ENCODE measurements at places on chromosomes 5 and 9. TPM values are rescaled to one million over a fixed set of nuclear protein-coding genes. Genes with fewer than 3 reads are reported as not detected.

DNA sequence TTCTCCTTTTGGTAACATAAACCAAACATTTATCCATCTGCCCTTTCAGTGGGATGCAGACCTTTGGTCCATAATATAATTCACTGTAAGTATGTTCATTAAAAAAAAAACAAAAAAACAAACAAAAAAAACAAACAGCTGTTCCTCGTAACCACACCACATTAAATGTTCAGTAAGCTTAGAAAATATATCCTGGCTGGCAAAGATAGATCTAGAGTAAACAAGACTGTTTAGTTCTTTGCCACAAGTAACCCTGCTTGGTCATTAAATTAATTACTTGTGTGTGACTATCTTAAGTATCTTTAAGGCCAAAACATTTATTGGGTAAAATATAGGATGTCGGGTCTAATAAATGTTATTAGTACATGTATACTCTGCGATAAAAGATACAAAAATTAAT is 1717.1 kb downstream of the EFNA5 start:
- no peak overlapping the region for H3K27ac ChIP-seq
- H3K4me1 ChIP-seq, result no peaks in the 10 kb centered on the region
- H3K27me3 ChIP-seq, result no peaks in the 10 kb centered on the region
- H3K4me3 ChIP-seq, result no peak overlapping the region
- no peaks in the 10 kb centered on the region for H3K36me3 ChIP-seq

- no peaks in the 10 kb centered on the region for H3K36me3 ChIP-seq
- no peak overlapping the region for H3K27ac ChIP-seq
- H3K4me1 ChIP-seq, result no peaks in the 10 kb centered on the region
- no peak for DNase-seq
- H3K27me3 ChIP-seq, result no peaks in the 10 kb centered on the region
These were observed 157.1 kb downstream of the CCDC192 start for GRCh38 chr5:127860291-127860690.

DNA sequence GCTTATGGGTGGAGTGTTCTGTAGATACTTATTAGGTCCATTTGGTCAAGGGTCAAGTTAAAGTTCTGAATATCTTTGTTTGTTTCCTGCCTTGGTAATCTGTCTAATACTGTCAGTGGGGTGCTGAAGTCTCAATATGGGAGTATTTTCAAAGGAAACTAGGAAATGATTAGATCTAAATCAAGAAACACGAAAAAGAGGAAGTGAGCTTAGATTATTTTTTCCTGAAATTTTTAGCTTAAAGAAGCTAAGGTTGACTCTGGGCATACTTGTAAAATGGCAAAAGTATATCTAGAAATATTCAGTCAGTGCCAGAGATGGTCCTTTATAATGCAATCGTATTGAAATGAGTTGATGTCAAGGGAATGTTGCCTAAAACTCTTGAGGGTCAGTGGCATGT is 313.5 kb downstream of the ICE1 start:
- H3K4me1 ChIP-seq, result no peaks in the 10 kb centered on the region

- no peak overlapping the region for H3K27ac ChIP-seq
- no peak for DNase-seq
- H3K4me1 ChIP-seq, result no peaks in the 10 kb centered on the region
- no peak overlapping the region for H3K4me3 ChIP-seq
- no peaks in the 10 kb centered on the region for H3K27me3 ChIP-seq
- no peaks in the 10 kb centered on the region for H3K36me3 ChIP-seq
These were observed 42.0 kb downstream of the PDCD1LG2 start for GRCh38 chr9:5552301-5552700.

SPATA6L gene
- not detected for total RNA-seq

DNA sequence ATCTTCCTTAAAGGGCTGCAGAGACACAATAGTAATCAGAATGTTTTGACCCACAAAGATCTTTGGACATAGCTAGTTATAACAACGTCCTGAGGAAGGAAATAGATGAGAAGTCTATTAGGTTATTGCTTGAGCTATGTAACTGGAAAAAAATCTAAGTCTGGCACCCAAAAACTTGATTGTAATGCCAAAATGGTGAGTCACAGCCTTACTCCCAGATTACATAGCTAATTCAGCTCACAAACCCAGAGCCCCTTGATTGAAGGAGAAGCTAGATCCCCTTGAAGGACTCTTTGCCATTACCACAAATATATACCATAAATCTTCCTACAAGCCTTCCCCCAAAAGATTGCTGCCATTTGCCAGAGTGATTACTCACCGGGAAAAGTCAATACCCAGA is 341.8 kb upstream of the KIF2A start:
- H3K27ac ChIP-seq, result no peak overlapping the region
- H3K36me3 ChIP-seq, result no peaks in the 10 kb centered on the region
- no peak for DNase-seq
- H3K4me1 ChIP-seq, result no peaks in the 10 kb centered on the region

GARIN3 gene
- total RNA-seq, result not detected

TEX48 gene
- total RNA-seq, result not detected

SVEP1 gene
- total RNA-seq, result 0.81 TPM

GRCh38 chr5:118796081-118796480 is 192.3 kb downstream of the DTWD2 start:
- H3K36me3 ChIP-seq, result no peaks in the 10 kb centered on the region
- DNase-seq, result no peak
- no peak overlapping the region for H3K27ac ChIP-seq
- no peaks in the 10 kb centered on the region for H3K27me3 ChIP-seq
- H3K4me1 ChIP-seq, result no peaks in the 10 kb centered on the region

DNA sequence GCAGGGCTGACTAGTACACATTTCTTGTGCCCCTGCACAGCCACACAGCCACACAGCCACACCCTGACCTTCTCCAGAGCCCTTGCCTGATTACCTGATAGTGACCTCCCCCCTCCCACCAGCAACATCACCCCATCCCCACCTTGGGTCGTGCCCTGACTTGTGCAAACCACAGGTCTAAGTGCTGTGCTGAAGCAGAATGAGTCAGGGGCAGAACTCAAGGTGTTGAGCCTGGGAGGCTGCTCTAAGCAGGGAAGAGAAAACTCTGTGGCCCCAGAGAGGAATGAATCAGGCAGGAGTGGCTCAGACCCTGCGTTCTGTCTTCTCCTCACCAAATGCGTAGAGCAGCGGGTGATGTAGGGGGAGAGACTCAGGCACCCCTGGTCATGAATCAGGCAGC is 24.3 kb upstream of the FAT2 start:
- no peaks in the 10 kb centered on the region for H3K4me1 ChIP-seq
- DNase-seq, result no peak

CRHBP gene
- total RNA-seq, result not detected

HACD4 gene
- 0.02 TPM for total RNA-seq

SHISAL2B gene
- not detected for total RNA-seq

GRCh38 chr5:139651853-139652787 is 4.0 kb downstream of the CXXC5 start:
- DNase-seq, result peak; percentile 85
- H3K4me1 ChIP-seq, result peaks cover 58% of the 10 kb centered on the region
- H3K36me3 ChIP-seq, result peaks cover 30% of the 10 kb centered on the region
- peak overlapping the region; percentile 90 for H3K4me3 ChIP-seq
- no peaks in the 10 kb centered on the region for H3K27me3 ChIP-seq

IDNK gene
- 0.63 TPM for total RNA-seq

UGT3A1 gene
- total RNA-seq, result not detected

- H3K36me3 ChIP-seq, result no peaks in the 10 kb centered on the region
- no peaks in the 10 kb centered on the region for H3K27me3 ChIP-seq
- H3K27ac ChIP-seq, result no peak overlapping the region
- no peak overlapping the region for H3K4me3 ChIP-seq
- no peak for DNase-seq
- no peaks in the 10 kb centered on the region for H3K4me1 ChIP-seq
These were observed 53.3 kb downstream of the UGCG start for GRCh38 chr9:111949919-111950318.

DNA sequence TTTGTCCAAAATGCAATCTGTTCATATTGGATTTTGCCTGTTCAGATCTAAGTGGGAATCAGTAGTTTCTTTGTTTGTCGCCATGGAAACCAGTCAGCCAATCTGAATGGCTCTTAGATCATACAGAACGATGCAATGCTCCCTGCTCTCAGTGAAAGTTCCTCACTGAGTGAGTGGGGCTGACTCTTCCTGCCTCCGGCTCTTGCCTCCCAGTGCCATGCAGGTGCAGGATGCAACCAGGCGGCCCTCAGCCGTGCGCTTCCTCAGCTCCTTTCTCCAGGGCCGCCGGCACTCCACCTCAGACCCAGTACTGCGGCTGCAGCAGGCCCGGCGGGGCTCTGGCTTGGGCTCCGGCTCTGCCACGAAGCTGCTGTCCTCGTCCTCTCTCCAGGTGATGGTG is at the start of gene PTPDC1:
Gene PTPDC1, plus strand, starts transcription at position 151 of the 400 bp plus-strand sequence. Its CDS starts 67 bp downstream, at position 218.
- H3K36me3 ChIP-seq, result 0 out of 3 replicates have a peak, but pooled peaks cover 2% of the 10 kb centered on the region
- peaks cover 8% of the 10 kb centered on the region for H3K4me1 ChIP-seq
- H3K27me3 ChIP-seq, result no peaks in the 10 kb centered on the region
- peak; percentile 60 for DNase-seq

- H3K4me1 ChIP-seq, result peaks cover 17% of the 10 kb centered on the region
- H3K27ac ChIP-seq, result peak overlapping the region; percentile 6
- H3K4me3 ChIP-seq, result no peak overlapping the region
- DNase-seq, result no peak
These were observed 13.8 kb downstream of the NCS1 start for GRCh38 chr9:130186051-130186450.

DNA sequence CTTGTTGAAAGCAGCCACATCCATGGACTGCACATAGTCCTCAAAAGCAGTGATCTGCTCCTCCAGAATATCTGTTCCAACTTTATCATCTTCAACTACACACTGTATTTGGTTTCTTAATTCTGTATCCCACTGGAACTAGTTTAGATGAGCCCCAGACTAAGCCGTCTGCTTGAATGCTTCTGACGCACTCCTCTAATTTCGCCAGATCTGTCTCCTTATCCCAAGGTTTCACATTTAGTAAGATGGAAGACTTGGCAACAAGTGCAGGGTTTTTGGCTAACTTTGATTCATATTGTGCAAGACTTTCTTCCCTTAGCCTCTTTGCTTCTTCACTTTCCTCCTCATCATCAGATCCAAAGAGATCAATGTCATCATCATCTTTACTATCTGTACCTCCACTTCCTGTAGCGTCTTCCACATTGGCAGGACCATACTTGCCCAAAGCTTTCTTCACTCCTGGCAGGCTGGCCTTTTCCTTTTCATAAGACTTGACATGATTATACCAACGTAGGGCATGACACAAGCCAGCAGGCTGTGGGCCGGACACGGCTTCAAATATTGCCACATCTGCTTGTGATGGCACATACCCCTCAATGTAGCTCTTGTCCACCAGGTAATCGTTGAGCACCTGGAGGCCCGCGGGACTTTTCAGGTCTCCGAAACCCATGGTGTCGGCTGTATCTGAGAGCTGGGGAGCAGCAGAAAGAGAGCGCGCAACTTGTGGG is 56.2 kb upstream of the PIK3R1 start:
- H3K27ac ChIP-seq, result no peak overlapping the region
- no peaks in the 10 kb centered on the region for H3K36me3 ChIP-seq
- H3K4me3 ChIP-seq, result no peak overlapping the region
- no peak for DNase-seq
- peaks cover 19% of the 10 kb centered on the region for H3K27me3 ChIP-seq

LCP2 gene
- total RNA-seq, result 24.1 TPM

DNA sequence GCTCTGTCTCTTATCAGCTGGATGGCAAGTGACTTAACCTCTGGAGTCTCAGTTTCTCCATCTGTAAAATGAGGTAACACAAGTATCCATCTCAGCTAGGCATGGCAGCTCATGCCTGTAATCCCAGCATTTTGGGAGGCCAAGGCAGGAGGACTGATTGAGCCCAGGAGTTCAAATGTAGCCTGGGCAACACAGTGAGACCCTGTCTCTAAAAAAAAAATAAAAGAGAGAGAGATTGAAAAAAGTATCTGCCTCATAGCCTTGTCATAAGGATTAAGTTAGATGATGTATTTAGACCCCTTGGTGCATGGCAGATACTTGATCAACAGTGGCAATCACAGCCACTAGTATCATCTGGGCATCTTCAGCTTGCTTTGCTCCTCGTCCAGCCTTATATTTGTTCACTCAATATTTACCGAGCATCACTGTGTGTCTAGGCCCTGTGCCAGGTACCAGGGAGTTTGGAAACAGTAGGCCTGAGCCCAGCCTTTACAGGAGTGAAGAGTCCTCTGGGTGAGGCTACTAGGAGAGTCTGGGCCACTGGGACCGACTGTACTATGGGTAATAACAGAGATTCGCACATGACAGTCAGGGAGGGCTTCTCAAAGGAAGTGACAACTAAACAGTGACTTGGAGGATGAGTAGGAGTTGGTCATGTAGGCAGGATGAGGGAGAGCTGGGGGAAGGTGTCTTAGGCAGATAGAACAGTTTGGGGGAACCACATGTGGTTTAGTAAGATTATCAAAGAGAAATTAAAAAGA is 34.2 kb downstream of the CORO2A start:
- H3K4me1 ChIP-seq, result peaks cover 17% of the 10 kb centered on the region
- H3K27me3 ChIP-seq, result no peaks in the 10 kb centered on the region
- H3K27ac ChIP-seq, result no peak overlapping the region
- peaks cover 35% of the 10 kb centered on the region for H3K36me3 ChIP-seq

- no peaks in the 10 kb centered on the region for H3K4me1 ChIP-seq
- H3K4me3 ChIP-seq, result no peak overlapping the region
- H3K27me3 ChIP-seq, result peaks cover 13% of the 10 kb centered on the region
- no peak for DNase-seq
These were observed 195.7 kb downstream of the CDK5RAP2 start for GRCh38 chr9:120383999-120384924.

DNA sequence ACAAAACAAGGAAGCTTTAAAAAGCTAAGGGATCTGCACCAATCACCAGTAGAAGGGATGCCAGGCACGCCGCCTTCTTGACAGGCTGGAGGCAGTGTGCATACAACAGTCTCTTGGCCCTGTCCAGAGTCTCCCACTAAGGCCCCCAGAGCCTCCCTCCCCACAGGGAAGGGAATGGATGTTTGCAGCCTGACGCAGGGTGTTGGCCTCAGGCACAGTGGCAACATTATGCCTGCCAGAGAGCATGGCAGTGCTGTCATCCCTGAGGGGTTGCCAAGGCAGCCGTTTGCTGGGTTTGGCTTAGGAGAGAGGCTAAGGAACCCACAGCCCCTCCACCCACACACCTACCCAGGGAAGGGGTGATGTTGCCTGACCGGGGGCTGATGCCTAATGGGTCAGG is 4.8 kb downstream of the HBEGF start:
- H3K27me3 ChIP-seq, result no peaks in the 10 kb centered on the region
- no peak overlapping the region for H3K4me3 ChIP-seq
- peaks cover 13% of the 10 kb centered on the region for H3K4me1 ChIP-seq
- no peak for DNase-seq

GPR150 gene
- not detected for total RNA-seq
